ENCODE measurements at places on chromosomes 3 and 15.

- no peak for DNase-seq
These were observed 453.6 kb upstream of the THBS1 start for GRCh38 chr15:39127151-39127790.

DNA sequence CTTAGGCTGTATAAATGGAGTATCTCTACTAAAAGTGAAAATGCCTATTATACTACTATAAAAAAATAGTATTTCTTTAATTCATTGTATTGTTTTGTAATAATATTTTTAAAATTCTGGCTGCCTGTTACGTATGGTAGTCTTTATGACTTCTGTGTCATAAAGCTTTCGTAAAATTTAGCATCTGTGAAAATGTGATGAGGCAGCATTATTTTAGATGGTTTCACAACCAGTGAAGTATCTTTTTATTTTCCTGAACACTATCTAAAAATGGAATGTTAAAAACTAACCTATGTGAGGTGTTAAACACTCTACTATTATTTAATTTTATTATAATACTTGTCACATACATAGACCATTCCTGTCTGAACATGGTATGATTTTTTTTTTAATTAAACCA is 46.2 kb downstream of the LRCH3 start:
- no peak for DNase-seq

DNA sequence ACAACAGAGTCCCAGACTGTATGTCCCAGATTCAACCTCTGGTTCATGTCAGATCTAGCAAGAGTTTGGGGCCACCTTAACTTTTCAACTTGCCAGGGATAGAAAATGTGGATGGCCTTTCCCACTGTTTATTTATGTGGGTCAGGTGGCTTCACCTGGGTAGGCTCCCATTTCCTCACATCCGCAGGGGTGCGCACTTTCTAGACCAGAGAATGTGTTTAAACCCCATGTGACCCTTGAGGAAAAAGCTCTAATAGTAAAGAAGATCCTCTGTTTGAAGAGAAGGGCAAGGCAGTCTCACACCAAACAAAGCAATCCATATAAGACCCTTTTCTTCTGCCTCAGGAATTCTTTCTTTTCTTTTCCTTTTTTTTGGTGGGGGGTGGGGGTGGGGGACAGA is 167.2 kb upstream of the TSC22D2 start:
- DNase-seq: no peak

- no peak for DNase-seq
These were observed 48.1 kb downstream of the MAGEF1 start for GRCh38 chr3:184663756-184664155.

DNA sequence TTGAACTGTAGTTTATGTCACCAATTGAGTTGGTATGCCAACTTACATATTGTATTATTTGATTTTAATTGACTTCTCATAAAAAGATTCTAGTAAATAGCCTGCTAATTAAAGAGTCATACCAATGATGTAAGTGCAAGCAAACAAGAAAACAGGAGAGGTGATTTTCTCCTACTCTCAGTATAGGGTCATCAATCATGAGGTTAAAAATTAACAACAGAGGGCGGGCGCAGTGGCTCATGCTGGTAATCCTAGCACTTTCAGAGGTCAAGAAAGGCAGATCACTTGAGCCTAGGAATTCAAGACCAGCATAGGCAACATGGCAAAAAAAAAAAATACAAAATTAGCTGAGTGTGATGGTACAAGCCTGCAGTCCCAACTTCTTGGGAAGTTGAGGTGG is 108.7 kb downstream of the MYO9A start:
- no peak for DNase-seq

Measured in activated CD8-positive, alpha-beta memory T cell treated with anti-CD3 and anti-CD28 coated beads for 1 hour (primary cell).